Stimulated activated CD8-positive, alpha-beta memory T cell treated with anti-CD3 and anti-CD28 coated beads, Interleukin-12 subunit alpha, Interleukin-12 subunit beta, amount 100 ng/mL, for 1 hour (primary cell): ENCODE measurements at places on chromosomes 11 and 22.

DNA sequence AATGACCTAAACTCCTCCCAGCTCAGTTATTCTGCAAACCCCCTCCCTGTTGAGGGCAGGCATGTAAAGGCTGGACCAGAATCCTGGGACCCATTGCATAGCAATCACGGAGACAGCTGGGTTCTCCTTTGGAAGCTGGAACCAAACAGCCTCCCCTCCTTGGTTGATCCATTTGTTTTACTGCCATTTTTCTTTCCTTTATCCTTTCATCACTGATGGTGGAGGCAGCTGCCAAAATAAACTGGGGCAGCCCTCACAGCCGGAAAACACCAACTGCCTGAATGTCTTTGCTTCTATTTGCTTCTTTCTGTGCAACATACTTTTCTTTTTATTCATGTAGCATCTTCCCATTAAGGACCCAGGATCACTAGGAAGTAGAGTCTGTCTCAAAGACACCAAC is 150.0 kb upstream of the SYT13 start:
- no peak for DNase-seq

- no peak for DNase-seq
Measured at GRCh38 chr22:22038178-22038880, 55.7 kb upstream of the TOP3B start.

GRCh38 chr11:36377759-36378564 is 81.9 kb downstream of the PRR5L start:
- DNase-seq, result no peak

GRCh38 chr11:4991060-4991459 is 3.6 kb upstream of the OR51L1 start:
- DNase-seq, result no peak

GRCh38 chr11:34415538-34415937 is 23.2 kb upstream of the CAT start:
- no peak for DNase-seq

- DNase-seq, result no peak
Measured at GRCh38 chr11:117489999-117490679, 162.5 kb downstream of the CEP164 start.
